Stimulated activated CD4-positive, alpha-beta T cell treated with anti-CD3 and anti-CD28 coated beads, Interleukin-2, amount 100 ng/mL, for 4 hours (primary cell): ENCODE measurements at places on chromosomes 12 and 14.

GRCh38 chr12:16669756-16670155, 63.8 kb upstream of the LMO3 start:
- no peak for DNase-seq

DNA sequence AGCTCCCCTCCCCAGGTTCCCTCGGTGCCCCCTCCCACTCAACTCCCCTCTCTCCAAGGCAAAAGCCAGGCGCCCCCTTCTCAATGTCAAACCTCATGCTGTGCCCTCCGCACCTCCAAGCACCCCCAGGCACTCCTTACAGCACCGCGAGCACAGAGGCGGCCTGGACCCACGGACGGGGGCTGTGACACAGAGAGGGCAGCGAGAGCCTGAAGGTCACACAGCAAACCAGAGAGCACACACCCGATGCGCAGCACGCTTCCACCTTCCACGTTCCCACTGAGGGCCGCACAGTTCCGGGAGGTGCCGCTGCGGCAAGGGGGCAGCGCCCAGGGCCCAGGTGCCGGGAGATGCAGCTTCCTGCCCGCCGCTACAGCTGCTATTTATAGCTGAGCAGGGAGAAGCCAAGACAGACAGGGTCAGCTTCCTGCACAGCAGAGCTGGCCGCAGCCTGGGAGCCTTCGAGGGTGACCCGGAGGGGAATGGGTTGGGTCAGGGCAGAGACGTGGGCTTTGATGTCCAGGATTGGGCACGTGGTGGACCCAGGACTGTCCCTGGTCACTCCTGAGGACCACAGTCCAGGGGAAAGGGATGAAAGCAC, 12.9 kb downstream of the NCOR2 start:
- no peak for DNase-seq

GRCh38 chr14:72261068-72261467, 328.8 kb downstream of the RGS6 start:
- DNase-seq: no peak

DNA sequence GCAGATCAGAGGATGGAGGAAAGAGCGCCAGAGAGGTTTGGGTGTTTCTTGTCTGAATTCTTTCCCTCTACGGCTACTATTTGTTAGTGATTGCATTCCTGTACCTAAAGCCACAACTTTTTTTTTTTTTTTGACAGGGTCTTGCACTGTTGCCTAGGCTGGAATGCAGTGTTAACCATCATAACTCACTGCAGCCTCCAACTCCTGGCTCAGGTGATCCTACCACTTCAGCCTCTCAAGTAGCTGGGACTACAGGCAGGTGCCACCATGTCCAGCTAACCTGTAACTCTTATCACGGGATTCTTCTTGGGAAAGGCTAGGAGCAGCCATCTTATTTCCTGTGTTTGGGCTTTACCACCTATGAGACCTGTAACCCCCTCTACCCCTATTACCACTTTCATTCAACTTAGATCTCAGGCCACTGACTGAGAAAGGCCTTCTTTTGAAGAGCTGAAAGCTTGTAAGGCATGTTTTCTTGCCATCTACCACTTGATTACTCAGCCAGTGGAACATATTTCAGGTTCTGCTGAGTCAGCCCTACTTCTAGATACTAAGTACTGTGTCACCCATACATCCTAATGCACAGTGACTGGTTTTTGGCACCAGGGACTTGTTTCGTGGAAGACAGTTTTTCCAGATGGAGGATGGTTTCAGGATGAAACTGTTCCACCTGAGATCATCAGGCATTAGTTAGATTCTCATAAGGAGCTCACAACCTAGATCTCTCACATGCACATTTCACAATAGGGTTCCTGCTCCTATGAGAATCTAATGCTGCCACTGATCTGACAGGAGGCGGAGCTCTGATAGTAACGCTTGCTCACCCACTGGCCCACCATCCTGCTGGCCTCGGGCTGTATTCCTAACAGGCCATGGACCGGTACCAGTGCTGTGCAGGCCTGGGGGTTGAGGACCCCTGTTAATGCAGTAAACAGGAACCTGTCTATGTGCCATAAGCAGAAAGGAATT, 6.9 kb downstream of the VEZT start:
- no peak for DNase-seq

DNA sequence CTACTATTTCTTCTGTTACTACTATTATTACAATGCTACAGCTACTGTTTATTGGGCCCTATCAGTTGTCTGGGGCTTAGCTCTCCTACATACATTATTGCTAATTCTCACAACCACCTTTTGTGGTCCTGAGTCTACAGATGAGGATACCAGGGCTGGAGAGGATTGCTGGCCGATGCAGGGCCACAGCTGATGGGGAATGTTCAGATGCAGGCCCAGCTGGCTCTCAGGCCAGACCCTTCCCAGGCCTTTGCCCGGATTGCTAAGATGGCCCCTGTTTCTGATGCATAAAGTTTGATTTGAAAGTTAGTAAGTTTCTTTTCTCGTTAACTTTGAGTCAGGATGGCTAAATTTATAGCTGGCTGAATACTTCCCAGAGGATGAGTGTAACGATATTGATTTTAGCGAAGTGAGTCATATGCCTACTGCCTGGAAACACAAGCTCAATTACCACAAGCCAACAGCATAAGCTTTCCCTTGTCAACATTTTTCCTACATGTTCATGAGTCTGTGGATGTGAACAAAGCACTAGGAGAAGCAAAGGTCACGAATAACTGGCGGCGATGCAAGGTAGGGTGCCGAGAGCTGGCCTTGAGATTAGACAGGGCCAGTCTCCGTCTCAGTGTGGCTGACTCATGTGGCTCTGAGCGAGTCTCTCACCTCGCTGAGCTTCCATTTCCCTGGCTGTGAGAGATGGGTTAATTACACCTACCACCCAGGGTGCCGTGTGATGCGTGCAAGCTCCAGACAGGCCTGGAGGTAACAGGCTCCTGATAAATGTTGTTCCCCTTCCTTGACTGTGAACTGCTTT, 111.0 kb downstream of the BEGAIN start:
- DNase-seq: no peak

- no peak for DNase-seq
These were observed 118.0 kb downstream of the STAB2 start for GRCh38 chr12:103705098-103705497.

- DNase-seq: no peak
These were observed 99.1 kb downstream of the FIGNL2 start for GRCh38 chr12:51749206-51749985.

DNA sequence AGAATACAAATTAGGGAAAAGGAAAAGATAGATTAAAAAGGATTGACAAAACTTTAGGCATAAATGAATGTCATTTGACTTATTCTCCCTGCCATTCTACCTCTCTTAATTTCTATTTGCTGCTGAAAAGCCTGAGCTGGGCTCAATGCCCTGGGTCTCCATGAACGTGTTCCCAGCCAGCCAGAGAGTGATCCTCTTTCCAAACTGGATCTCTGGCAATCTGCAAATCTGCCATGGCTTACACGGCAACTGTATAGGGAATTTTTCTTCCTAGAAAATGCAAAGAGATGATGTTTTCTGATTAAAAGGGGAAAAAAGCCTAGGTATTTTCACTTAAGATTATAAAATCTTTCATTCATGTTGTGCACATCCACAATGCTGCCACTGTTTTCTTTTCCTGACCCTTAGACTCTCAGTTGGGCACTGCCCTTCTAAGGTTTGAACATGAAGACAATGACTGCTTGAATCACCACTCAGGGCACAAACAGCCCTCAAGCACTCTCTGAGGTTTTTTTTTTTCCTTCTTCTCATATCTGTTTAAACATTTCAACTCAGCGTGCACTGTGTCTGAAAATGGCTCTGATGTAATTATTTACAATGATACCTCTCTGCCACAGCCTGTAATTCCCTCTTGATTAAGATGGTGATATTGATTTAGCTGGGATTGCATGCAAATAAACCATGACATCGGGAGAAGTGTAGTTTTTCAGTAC, 60.3 kb downstream of the DACT1 start:
- no peak for DNase-seq

DNA sequence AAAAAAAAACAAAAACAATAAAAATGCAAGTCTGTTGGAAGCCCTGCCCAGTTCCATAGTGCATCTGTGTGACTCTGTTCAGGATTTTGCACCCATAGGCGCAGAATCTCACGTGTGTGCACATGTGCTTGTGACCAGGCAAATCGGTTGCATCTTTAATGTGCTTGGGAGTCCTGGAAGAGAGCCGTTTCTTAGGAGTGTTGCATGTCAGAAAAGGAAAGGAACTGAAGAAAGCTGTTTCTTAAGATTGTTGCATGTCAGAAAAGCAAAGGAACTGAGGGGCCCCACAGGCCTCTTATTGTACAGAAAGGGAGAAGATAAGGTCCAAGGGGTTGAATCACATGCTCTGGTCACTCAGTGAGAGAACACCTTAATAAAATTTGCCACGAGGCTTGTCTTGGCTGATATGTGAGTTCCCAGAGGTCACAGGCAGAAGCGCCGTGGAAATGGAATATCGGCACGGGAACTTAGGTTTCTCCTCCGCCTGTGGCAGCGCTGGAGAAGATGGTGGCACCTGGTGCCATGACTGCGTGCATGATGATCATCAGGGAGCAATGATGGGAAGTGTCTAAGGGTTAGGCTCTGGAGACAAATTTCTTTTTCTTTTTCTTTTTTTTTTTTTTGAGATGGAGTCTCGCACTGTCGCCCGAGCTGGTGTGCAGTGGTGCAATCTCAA, 90.0 kb downstream of the LRRC74A start:
- no peak for DNase-seq

DNA sequence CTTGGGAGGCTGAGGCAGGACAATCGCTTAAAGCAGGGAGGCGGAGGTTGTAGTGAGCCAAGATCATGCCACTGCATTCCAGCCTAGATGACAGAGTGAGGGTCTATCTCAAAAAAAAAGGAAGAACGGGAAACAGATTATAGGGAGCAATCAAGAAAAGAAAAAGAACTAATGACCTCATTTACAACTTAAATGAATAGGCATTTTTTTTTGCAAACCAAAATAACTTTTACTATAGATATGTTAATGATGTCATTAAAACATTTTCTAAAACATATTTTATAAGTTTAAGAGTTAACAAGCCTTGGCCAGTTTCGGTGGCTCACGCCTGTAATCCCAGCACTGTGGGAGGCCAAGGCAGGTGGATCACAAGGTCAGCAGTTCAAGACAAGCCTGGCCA, 6.8 kb upstream of the RESF1 start:
- DNase-seq: no peak

DNA sequence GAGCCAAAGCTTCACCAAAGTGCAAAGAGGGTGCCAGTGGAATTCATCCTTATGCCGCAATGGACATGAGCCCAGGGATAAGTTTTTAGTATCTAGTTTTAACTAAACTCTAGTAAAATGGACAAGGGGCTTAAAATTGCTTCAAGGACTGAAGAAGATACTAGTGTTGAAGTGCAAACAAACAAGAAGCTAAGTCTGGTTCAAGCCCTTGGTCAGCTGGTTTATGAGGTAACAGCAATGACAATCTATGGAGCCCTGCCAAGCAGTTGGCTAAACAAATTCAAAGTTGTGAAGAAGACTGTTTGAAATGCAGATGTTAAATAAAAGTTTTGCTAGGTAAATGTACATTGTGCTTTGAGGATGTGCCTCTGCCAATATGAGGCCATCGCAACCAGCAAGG, 209.4 kb downstream of the KTN1 start:
- no peak for DNase-seq

GRCh38 chr12:82904219-82904790, 217.6 kb downstream of the TMTC2 start:
- DNase-seq: no peak

- DNase-seq: no peak
These were observed 12.3 kb upstream of the KRT73 start for GRCh38 chr12:52630599-52631200.

- DNase-seq: no peak
These were observed 20.1 kb downstream of the TGFB3 start for GRCh38 chr14:75961662-75962061.

- DNase-seq: no peak
These were observed 63.8 kb downstream of the TSPAN11 start for GRCh38 chr12:30990316-30990715.

DNA sequence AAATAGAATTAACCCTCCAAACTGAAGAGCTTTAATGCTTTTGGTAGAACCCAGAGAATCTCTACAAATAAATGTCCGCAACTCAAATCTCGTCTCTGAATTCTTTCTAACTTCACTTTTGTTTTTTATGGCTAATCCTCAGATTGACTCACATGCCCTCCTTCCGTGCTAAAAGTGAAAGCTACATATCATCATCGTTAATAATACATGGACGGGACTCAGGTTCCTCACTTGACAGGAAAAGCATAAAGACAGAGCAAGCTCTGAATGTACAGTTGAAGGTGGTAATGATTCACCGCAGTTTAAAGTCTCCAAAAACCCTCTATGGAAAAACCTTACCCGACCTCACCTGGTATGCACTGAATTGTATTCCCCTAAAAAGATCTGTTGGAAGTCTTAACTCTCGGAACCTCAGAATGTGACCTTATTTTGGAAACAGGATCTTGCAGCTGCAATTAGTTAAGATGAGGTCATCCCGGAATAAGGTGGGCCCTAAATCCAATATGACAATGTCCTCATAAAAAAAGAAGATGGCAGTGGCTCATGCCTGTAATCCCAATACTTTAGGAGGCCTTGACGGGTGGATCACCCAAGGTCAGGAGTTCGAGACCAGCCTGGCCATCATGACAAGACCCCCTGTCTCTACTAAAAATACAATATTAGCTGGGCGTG, 147.4 kb upstream of the FOXN3 start:
- DNase-seq: no peak

- DNase-seq: no peak
These were observed 10.4 kb upstream of the TMEM263 start for GRCh38 chr12:106945261-106945851.

DNA sequence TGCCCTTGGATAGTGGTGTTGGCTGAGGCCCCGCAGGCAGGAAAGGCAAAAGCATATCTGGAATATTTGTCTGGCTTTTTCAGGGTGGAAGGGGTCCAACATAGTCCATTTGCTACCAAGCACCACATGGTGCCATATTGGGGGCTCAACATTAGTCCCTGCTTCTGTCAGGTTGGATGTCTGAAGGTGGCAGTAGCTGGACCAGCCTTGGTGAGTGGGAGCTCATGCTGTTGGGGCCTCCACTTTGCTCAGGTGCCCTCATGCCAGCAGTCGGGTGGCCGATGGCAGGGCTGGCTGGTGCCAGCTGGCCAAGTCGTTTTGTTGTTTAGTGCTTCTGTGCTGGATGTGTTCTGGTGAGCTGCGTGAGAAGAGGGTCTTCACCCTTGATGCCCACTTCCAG, 135.3 kb downstream of the PAPOLA start:
- DNase-seq: no peak

DNA sequence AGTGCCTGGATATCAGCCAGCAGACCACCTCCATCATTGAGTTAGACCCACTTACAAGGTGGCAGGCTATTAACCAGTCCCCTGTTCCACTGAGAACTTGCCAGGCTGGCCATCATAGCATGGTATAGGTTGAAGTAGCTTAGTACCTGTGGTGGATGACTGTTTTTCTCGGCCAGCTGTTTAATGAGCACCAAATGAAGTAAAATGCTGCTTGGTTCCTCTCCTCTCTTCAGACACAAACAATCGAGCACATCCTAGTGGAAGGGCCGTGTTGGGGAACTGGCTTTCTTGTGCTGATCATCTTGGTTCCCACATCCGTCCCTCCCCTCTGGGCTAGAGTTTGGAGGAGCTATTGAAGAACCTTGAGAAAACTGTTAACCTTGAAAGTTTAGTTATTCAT, 486.2 kb downstream of the RAD51B start:
- DNase-seq: no peak
